ENCODE measurements at places on chromosomes 7 and 10.
A peak's percentile ranks its signal among the peaks of the same experiment; 100 is the strongest.

- DNase-seq, result no peak
Measured at GRCh38 chr10:43037942-43038782, 38.7 kb upstream of the RET start.

GRCh38 chr10:124689911-124690498 is 54.2 kb downstream of the FAM53B start:
- no peak for DNase-seq

GRCh38 chr10:29522061-29522855 is 112.5 kb downstream of the SVIL start:
- DNase-seq, result no peak

DNA sequence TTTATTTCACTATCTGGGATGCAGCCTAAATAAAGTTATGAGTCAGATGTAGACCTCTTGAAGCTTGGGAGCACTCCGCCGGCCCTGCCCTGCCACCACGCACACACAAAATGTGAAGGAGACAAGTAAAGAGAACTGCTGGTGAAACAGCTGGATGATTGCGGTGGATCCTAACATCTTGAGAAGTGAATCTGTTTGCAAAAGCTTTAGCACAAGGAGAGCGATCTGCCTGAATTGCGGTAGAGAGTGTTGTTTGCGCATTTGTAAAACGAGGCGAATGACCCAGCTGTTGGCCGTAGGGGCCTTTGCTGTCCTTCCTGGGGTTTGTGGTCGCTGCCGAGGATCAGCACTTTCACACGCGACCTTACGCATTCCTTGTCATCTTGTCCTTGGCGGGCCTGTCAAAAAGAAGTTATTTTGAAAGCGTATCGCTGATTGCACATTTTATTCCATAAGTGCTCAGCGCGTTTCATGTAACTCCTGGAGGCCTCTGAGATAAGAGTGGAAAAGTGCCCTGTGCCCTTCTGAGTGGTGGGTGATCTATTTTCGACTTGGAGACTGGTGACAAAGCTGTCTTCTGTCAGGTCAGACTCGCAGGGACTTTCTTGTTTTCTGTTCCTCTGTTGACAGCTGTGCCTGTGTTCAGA is 40.8 kb downstream of the RBM20 start:
- no peak for DNase-seq

GRCh38 chr10:72407471-72407870 is 52.8 kb upstream of the DNAJB12 start:
- DNase-seq, result no peak

DNA sequence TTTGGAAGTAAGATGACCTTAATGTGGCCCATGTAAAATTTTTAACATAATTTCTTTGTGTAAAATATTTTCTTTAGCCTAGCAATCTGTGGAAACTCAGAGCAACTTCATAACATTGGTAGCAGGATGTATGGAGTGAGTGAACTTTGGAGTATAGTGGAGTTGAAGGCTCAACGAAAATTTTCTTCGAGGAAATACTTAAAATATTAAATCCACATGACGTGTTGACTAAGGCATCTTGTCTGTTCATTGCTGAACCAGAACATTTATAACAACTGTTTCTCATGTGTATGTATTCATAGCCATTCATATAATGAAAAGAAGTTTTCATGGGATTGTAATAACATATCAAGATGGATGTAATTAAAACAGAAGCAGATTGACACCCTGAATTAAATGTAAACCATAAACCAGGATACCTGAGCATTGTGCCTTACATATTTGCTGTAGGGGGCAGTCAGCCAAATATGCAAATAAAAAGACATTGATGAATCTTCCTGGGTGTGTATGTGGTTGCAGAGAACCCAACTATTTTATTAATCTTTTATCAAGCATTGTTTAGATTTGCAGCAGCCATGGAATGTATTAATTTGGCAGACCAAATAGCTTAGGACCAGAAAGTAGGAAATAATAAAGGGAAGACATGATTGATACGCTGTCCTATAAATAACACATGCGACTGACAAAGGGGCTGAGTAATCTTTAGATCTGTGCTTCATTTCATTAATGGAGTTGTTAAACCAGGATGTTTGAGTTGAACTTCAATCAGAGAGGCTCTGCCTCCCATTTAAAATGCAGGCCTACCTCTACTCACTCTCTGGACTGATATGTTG is 11.5 kb downstream of the AUTS2 start:
- no peak for DNase-seq

DNA sequence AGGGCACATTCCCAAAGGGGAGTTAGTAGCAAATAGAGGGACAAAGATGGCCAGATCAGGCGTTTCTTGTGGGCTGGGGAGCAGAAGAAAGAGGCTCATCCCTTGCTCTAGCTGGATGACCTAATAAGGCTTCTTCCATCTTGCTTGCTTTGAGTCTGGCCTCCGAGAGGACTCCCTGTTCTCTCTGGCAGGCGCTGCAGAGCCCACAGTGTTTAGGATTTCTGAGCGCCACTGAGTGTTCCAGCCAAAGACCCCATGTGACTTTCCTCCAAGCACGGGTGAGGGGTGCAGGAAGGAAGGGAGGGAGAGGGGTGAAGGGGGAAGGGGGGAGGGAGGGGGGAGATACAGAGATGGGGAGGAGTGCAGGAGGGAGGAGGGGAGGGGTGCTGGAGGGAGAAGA is 203.8 kb upstream of the SVIL start:
- DNase-seq, result no peak

DNA sequence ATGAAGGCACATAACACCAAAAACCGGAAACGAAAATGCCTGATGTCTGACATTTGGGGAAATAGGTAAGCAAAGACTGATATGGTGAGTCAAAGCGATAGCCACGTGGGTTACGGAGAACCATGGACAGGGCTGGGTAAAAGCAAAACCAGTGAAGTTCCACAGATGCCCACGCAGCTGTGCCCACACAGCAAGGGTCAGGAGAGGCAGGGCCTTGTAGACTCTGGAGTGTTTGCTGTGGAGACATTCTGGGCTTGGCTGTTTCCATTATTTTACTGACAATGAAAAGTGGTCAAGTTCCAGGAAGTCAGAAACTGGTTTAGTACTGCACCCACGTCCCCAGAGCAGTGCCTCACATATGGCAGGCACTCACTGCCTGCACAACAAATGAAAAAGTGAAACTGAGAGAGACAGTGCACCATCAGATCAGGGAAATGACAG is 148.7 kb downstream of the ZMYND11 start:
- peak; percentile 73 for DNase-seq

DNA sequence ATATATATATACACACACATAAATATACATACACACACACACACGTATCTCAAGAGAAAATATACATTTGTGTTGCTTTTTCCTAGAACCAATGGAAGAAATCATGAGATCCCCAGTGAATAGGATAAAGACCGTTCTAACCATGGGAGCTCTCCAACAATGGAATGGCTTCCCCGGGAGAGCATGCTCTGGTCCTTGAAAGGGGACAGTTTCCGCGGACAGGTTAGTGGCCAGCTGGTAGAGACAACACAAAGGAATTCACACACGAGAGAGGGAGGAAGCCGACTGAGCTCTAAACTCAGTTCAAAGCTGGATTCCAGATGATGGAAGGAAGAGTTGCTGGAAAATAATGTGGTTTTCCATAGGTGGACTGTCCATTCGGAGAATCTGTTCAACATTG is 72.7 kb downstream of the SLC37A3 start:
- DNase-seq, result no peak

- no peak for DNase-seq
Measured at GRCh38 chr10:64444163-64444562, 923.0 kb downstream of the REEP3 start.

DNA sequence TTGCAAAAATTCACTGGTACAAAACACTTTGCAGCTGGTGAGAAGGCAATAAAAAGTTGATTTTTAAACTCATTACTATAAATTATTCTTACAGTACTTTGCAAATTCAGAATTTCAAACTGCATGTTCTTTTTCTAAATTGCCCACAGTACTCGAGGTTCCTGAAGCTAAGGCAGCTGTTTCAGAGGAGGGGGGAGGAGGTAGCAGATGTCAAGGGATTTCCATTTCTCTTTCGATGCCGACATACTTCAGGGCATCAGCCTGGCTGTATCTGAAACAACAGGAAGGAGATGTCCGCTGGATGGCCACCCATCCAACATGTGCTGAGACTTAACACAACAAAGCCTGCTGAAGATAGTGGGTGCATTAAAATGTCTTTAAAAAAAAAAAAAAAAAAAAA is 76.7 kb downstream of the EZH2 start:
- DNase-seq, result no peak

DNA sequence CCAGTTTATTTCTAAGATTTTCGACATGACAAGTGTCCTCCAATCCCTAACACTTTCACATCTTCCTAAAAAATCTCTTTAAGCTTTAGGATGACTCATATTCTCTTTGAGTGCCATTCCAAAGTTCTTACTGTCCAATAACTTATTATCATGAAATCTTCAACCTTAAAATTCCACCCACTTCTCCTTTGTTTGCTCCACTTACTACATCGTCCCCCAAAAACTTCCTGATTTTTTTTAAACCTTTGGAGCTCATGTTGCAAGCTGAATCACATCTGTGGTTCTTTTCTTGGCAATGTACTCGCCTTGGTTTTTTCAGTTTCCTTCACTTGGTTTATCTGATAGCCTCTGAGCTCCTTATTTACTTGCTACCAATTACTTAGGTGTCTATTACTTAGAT is 39.2 kb upstream of the JCAD start:
- DNase-seq, result no peak

- no peak for DNase-seq
Measured at GRCh38 chr10:122018951-122019413, 30.0 kb downstream of the TACC2 start.

DNA sequence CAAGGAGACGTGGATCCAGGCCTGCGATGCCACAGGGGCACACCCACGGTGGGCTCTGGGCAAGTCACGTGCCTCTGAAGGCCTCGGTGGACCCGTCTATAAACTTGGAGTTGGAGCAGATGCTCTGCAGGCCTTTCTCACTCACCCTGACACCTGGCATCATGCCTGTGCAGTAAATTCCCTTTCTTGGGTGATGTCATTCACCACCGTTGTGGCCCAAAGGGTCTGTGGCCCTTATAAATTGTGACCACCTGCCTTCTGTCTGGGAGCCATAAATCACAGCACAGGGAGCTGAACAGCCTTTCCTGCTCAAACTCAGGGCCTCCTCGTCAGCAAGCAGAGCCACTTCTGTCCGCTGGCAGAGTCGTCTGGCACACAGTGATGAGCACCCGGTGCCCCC is 52.2 kb downstream of the GPAM start:
- DNase-seq, result no peak

DNA sequence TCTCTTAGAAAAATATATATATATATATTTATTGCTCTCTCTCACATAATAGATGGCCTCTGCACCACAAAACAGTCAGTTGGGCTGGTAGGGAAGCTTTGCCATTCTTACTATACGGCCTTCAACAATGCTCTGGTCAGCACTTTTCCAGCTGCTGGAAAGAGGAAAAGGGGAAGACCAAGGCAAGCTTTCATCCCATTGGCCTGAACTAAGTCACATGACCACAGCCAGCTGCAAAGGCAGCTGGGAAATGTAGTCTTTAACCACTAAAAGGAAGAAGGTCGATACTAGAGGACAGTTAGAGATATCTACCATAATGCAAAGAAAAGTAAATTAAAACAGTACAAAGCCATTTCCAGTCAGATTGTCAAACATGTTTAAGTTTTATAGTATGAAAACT is 58.4 kb upstream of the MACROH2A2 start:
- peak; percentile 38 for DNase-seq

GRCh38 chr7:73487486-73487885 is 34.6 kb downstream of the BAZ1B start:
- DNase-seq, result no peak

DNA sequence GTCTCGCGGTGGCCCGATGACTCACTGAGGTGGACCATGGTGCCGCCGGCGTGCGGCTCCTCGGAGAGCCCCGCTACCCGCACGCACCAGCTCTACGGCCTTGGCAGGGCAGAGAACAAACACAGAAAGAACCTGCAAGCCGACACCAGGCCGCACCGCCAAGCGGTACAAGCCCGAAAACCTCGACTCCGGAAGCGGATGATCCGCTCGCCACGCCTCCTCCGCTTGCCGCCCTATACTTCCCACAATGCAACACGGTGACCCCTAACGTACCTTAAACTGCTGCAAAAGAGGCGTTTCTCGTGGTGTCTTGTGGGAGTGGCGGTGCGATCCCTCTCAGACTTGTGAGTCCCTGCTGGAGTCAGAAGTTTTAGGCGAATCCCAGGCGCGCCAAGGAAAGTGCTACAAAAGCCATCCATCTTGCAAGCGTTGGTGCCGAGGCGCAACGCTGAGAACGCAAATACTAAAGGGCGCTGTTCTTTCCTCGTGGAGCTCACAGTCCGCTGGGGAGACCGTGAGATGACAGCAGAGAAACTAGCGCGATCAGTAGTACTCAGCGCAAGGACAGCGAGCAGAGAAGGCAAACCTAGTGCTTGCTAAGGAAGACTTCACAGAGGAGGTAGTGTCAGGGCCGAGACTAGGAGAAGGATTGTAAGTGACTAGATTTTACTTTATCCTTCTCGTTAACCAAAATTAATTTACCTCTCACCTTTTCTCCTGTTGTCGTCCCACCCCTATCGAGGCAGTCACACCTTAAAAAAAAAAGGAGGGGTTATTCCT is at the start of gene MRPS16:
Gene MRPS16 (minus strand): TSS at position 200 of the 780 bp plus-strand sequence. CDS start 162 bp downstream, at position 38.
- peak; percentile 90 for DNase-seq

DNA sequence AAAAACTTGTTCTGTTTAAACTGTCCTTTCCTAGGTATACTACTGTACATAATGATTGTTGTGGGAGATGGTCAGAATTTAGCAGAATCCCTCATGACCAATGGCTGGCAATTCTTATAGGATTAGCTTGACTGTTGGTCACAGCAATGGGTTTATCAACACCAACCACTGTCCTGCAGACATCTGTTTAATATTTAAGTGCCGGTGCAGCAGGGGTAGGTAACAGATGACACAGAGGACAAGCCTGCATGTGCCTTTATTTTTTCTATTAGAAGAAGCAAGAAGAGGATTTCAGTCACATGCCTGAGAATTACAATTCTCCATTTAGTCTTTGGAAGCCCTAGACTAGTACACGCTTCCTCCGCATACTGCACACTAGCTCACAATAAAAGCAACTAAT is 48.4 kb downstream of the CCDC6 start:
- DNase-seq, result no peak

All from GM20000 (cell line).